ENCODE measurements at places on chromosomes 16 and 17.

DNA sequence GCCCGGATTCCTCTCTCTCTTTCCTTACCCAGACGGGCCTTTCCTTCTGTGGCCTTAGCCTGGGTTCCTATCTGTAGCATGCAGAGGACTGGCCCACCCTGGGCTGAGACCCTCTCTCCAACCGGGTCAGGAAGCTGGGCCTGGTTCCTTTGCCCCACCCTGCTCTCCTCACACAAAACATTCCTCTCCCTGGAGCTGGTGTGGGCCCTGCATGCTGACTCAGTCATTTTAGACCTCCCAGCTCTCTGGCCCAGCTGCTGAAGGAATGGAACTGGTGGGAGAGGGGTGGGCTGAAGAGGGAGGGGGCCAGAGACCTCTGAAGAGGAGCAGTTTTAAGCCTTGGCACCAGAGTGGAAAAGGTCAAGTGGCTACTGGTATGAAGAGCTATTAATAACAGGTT, 957 bp downstream of the MYL4 start:
- DNase-seq = no peak

DNA sequence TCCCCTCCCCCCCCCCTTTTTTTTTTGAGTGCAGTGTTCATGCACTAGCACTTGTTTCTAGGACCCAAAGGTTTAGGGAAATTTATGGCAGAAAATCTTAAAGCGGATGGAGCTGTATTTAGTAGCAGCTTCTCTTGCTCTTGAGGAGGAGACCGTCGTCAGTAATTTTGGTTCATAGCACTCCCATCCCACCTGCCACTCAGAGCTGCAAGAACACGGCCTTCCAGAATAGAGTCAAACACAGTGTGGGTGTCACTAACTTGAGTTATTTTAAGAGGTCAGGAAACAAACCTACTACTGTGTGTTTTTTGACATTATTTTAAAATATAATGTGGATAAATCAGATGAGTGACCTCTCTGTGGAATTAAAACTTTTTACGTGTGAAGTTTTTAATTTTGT, 37.3 kb downstream of the SEC14L1 start:
- no peak for DNase-seq

DNA sequence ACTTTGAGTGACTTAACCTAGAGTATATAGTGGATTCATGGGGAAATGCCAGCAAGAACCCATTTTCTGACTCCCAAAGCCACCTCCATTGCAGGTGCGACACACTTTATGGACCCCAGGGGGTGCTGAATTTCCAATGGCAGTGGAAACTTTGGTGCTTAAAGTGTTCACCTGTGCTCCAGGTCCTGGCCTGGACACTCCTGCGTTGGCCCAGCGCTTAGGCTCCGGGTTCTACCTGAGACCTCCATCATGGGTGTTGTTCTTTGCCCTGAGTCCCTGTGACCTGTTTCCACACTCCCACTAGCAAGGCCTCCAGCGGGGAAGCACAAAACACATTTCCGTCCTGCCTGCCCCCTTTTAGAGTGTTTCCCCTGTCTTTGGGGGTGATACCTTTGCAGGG, 3.0 kb downstream of the CCNF start:
- DNase-seq = no peak

- no peak for DNase-seq
These were observed 49.9 kb upstream of the MAP3K14 start for GRCh38 chr17:45366691-45367090.

- no peak for DNase-seq
These were observed 14.6 kb downstream of the COTL1 start for GRCh38 chr16:84603140-84603816.

- no peak for DNase-seq
These were observed 3.1 kb downstream of the PRCD start for GRCh38 chr17:76542984-76543383.

Data from effector CD8-positive, alpha-beta T cell (primary cell).